Muscle of leg (tissue), 16 donors: ENCODE measurements at places on chromosomes 13 and 19. TPM values are rescaled to one million over a fixed set of nuclear protein-coding genes. Genes with fewer than 3 reads are reported as not detected.

DNA sequence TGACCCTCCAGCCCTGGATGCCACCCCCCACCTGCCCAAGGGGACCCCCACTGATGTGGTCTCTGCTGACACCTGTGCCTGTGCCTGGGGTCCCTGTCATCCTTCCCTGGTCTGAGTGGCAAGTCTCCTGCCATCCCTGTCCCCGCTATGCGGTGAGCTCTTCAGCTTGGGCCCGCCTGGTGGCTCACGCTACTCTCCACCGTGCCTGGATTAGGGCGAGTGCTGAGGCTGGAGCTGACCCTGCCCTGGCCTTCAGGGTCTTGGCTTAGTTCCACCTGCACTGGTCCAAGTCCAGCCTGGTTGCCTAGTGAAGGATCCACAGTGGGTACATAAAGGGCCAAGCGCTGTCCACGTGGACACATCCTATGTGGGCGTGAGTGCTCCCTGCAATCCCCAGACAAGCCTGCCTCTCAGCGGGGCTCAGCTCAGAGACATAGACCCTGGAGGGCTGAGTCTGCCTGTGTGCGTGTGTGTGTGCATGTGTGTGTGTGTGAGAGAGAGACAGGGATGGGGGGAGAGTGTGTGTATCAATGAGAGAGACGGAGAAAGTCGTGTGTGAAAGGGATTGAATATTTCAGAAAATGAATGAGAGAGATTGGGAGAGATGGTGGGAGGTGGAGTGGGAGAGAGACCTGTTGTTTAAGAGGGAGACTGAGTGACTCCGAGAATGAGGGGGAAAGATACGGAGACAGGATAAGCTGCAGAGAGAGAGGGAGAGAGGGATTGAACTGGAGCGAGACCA lies 22.1 kb downstream of the WTIP start:
- DNase-seq: no peak

GRCh38 chr13:50537029-50537428 lies 306.5 kb downstream of the DLEU7 start:
- no peak for DNase-seq

The ADAT3 gene
- 2.3 TPM for polyA plus RNA-seq

DNA sequence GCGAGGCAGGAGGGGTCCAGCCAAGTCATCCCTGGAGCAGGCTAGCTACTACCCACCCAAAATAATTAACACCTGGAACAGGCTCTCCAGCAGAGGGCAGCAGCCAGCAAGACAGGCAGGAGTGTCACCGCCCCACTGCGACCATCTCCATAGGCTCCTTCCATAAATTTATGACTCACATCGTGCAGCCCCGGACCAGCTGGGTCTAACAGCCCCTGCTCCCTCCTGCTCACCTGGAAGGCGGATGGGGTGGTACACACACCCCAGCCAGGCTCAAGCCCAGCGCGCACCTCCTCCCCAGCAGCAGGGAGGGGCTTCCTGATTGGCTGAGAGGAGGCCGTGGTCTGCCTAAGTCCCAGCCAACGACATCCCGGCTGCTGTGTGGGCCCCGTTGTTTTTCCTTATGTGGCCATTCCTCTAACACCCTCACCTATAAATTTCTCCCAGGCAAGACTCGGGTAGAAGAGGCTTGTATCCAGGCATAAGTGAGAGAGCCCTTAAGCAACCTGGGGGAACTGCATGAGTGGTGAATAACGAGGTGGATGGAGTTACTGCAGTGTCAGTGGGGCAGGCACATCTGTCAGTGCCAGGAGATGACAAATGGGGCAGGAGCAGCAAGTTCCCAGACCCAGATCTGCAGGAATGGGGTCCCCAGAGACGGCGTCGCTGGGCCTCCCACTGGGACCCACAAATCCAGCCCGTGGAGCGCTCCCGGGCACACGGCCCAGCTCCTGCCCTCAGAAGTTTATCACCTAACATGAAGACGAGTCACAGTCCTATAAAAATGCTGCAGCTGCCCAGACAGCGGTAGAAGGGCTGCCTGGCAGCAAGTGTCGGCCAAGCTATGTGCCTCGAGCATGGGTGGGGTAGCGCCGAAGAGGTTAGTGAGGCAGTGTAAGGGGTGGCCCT lies 43.1 kb downstream of the CEBPG start:
- no peak for DNase-seq

GRCh38 chr13:26719356-26719945 lies 41.1 kb downstream of the GPR12 start:
- no peak for DNase-seq

The ZNF471 gene
- polyA plus RNA-seq: 12.6 TPM

GRCh38 chr13:28494504-28494777 lies 487 bp downstream of the FLT1 start:
- DNase-seq: no peak

- DNase-seq: no peak
Measured at GRCh38 chr13:112513761-112514160, 74.2 kb downstream of the TUBGCP3 start.

GRCh38 chr19:18418483-18419194 lies 559 bp upstream of the SSBP4 start:
- no peak for DNase-seq

The HSD11B1L gene
- 5.0 TPM for polyA plus RNA-seq

DNA sequence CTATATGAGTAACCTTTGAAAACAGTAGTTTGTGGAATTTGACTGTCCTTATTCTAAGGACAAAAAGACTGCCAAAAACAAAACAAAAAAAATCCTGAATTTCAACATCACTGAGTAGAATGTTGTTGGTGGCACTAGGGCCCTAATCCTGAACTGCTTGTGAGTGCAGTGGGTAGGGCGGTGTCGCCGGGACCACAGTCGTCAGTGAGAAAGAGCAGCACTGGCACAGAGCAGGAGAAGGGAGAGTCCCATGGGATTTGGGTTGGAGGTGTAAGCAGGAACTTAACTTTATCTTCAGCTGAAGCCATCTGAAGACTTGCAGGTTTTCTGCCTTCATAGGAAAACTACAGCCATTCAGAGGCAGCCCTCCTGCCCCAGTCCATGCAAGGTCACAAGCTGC lies 5.6 kb downstream of the PCID2 start:
- DNase-seq: no peak

- no peak for DNase-seq
Measured at GRCh38 chr13:57666131-57666953, 34.8 kb downstream of the PCDH17 start.

DNA sequence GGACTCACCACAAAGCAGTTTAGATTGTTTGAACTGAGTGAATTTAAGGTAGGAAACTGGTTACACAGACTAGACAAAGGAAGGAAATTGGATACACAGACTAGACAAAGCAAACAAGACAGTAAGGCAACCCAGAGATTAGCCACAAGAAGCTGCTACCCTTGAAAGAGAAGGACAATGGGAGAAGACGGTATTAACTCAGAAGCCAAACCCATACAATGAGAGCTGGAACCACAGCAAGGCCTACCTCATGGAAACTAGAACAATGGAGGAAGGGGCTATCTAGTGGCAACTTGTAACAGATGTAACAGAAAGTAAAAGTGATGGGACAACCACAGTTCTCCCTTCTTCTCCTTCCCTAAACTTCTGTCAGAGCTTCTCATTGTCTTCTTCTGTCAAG lies 410.9 kb upstream of the SPRY2 start:
- DNase-seq: no peak

DNA sequence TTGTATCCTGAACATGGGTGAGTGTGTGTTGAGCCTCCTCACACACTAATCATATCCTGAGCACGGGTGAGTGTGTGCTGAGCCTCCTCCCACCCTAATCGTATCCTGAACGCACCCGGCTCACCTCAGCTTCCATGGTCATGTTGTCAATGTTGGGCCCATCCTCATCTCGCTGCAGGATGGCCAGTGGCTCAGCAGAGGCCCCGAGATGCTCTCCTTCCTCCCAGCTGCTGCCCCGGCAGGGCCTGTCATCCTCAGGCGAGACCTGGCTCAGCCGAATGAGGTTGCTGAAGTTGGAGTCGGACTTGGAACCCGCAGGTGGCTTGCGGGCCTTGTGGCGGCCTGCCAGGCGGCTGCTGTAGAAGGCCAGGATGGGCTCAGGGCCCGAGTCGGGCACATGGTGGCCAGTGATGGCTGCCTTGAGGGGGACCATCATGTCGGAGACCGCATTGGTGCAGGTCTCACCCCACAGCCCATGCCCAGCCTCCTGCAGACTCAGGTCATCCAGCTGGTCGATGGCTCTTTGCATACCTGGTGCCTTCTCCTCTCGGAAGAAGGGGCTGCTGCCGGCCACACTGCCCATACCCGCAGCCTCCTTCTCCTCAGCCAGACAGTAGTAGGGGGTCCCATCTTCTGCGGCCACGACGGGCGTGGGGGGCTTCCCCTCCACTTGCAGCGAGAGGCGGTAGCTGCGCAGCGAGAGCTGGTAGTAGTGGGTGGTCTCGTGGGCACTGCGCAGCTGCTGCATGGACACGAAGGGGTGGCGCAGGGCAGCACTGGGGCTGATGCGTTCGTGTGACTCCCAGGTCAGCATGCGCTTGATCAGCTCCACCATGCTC lies 9.6 kb downstream of the HIPK4 start:
- no peak for DNase-seq

The ONECUT3 gene
- not detected for polyA plus RNA-seq

GRCh38 chr19:35080613-35081170 lies 34.9 kb upstream of the FXYD3 start:
- no peak for DNase-seq

DNA sequence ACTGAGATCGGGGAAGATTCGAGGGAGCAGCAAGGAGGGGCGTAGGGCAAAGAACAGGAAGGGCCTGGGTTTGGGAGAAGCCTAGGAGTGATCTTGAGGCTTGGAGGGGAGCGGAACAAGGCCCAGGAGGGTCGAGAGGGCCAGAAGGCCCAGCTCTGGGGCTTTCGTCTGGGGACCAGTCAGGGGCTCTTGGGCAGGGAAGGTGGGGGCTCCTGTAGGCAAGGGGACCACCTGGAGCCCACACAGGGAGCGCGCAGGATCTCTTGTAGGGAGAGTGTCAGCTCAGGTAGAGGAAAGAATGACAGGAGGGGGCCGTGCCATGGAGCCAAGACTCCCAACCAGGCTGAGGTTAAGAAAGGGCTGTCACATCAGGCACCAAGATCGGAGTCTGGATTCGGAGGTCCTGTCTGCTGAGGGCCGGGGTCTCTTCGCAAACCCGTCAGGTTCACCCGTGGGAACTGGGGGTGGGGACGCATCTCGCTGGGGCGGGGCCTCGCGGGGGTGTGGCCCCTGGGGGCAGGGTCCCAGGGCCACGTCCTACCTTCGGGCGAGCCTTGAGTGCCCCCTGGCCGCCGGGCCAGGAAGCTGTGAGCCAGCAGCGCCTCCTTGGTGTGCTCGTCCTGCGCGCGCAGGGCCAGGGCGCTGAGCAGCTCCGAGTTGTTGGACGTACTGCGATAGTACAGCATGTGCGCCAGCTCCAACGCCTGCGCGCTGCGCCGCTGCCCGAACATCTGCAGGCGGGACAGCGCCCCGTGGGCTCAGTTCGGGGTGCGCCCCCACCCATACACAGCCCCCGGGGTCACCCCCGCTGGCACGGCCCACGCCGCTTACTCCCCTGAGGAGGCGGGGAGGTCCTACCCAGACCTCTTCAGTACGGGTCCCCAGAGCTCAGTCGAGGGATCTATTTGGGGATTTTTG lies 8.4 kb downstream of the EMP3 start:
- peak; percentile 95 for DNase-seq

The AMER2 gene
- polyA plus RNA-seq: 0.13 TPM

The MYH14 gene
- polyA plus RNA-seq: 49.6 TPM

DNA sequence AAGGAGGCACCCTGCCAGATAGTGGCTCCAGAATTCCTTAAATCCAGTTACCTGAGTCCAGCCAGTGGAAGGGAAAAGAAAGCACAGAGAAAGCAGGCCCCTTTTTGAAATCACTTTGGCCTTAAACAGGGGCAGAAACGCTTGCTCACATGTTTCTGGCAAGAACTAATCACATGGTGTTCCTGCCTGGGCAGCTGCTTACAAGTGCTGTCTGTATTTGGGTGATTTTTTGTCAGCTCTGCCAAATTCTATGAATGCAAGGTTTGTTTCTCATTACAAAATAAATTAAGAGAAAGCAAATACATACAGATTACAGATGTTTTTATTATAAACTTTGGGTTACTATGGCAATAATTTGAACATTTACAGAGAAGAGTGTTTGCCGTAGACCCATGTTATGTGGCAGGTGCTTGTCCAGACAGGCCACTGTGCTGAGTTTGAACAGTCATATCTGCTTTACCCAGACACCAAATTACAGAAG lies 1237.8 kb downstream of the SLITRK5 start:
- DNase-seq: peak; percentile 78

DNA sequence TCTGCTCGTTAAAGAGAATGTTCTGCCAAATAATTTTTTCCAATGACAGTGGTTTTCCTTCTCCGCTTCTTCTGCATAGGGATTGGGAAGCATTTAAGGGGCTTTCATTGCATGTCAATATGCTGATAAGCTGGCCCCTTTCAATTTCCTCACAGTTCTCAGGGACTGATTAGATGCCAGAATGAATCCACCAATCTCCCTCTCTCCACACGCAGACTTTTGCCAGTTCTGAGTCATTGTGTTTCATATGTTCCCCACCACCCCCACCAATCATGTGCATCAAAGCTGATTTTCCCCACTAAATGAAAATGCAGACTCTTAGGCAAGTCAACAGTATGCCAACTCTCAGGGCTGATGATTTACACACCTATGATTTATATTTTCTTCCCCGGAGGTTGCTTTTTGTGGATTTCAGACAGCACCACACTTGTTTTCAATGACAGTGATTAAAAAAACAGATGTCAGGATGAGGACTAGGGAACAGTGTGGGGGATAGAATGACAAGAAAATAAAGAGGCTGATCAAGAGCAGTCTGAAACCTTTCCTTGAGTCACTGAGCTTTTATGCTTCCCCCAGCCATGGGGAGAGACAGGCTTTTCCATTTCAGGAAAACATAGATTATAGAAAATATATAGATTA lies 47.9 kb upstream of the C13orf42 start:
- peak; percentile 91 for DNase-seq

DNA sequence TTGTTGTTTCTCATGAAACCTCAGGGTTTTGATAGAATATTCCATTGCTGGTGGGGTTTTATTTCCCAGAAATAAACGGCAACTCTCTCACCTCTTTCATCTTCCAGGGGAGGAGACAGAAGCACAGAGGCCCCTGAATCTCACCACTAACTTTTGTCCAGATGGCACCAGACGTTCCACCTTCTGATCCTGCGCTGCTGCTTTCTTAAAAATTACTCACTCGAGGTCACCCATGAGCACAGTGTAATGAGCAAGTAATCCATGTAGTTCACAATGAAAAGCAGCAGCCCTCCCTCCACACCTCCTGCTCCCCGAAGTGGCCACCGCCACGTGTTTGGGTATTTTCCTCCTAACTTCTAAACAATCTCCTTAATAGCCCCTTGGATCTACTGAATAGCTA lies 51.3 kb downstream of the TEX29 start:
- no peak for DNase-seq
